NB4 (cell line): ENCODE measurements at places on chromosomes 6 and 20.

DNA sequence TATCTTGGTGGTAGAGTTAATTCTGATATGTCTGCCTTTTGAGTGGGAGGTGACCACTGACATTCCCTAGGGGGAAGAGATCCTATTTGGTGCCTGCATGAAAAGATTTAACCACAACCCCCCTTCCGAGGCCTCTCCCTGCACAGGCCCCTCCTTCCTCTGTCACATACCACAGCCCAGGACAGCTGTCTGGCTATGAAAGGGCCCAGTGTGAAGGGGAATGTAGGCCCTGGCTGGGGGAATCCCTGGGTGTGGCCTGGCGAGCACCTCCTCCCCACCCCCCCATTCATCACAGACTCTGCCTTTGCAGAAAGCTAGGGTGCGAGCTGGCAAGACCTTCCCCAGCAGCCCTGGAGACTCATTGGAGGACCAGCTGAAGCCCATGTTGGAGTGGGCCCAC is 27.4 kb upstream of the MAPRE1 start:
- peak; percentile 87 for DNase-seq

DNA sequence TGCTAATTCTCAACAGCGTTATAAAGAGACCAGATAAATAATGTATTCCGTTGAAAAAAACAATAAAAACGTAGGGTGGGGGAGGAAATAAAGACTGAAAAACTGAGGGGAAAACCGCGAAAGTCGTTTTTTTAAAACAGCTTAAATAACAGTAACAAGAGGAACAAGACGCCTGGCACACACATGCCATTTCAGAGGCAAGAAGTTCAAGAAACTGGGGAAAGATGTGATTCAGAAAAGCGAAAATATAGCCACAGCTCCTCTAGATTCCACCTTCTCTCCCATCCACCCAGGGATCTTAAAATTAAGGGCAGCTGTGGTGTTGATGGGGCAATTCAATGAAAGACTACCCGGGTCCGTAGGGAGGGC is 1.3 kb downstream of the EPB41L2 start:
- DNase-seq = peak; percentile 36

DNA sequence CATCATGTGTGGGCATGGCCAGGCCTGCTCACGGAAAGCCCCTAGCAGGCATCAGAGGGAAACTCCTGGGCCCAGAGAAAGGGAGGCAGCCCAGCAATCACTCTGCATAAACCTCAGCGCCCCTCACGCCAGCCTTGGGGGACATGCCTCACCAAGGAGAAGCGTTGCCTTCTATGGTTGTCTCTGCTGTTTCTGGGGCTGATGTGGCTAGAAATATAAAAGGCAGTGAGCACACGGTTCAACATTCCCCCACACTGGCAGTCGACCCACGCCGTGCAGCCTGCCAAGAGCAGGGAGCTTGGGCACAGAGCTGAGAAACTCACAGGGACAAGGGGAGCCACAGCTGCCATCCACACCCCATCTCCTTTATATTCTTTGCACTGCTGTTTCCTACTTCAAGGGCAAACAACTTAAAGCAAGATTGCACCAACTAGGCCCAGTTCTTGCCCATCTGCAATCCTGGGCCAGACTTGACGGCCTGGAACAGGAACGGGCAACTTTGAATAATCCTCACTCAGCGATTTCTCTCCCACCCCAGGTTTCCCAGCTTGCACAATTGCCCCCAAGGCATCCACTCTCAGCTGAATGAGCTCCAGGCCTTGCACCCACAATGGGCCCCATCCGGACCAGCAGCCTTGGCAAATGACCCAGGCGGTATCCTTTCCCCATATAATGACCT is 35.5 kb upstream of the FOXC1 start:
- no peak for DNase-seq

DNA sequence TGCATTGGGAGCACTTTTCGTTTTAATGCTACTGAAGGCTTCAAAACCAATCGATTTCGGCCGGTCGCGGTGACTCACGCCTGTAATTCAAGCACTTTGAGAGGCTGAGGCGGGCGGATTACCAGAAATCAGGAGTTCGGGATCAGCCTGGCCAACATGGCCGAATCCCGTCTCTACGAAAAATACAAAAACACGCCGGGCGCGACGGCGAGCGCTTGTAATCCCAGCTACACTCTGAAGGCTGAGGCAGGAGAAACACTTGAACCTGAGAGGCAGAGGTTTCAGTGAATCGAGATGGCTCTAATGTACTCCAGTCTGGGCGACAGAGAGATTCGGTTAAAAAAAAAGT is 58.4 kb downstream of the TRIM38 start:
- DNase-seq = peak; percentile 81

DNA sequence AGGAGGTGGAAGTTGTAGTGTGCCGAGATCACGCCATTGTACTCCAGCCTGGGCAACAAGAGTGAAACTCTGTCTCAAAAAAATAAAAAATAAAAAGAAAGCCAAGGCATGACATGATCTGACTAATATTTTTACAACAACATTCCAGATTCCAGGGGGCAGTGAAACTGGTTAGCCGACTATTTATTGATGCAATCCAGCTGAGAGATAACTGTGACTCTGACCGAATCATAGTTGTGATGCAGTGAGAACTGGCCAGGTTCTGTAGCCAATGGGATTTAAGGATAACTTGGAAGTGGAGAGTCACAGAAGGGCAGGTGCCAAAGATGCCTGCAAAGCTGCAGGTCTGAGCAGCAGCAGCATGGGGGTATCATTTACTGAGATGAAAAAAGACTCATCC is 82.9 kb upstream of the TSHZ2 start:
- no peak for DNase-seq

GRCh38 chr6:126388104-126388598 is 48.2 kb downstream of the CENPW start:
- no peak for DNase-seq

DNA sequence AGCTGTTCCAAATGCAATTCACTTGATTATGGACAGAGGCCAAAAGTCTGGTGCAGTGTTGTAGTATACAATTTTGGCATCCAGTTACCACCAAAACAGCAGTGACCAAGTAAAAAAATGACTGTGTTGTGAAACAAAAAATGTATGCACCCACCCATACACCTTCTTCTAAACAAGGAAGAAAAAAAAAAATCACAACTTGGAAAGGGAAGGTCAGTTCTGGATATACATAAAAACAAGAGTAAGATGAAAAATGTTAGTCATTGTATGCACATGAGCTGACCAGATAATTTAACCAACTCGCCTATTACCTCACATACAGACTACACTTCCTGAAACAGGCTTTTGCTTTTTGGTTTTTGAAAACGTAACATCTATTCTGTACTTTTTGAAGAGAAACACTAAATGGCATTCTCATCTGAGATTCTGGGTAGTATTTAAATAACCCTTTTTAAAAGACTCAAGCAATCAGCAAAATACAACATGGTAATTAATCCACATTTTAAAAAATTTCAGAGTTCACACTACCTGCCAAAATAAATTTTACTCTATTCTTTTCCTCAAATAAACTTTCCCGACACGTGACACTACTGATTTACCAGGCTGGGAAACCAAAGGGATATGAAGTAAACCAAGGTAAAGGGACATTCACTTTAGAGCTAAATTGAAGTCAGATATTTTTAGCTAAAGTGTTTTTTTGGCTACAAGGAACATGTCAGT is 141.6 kb upstream of the SHLD1 start:
- DNase-seq = peak; percentile 53

DNA sequence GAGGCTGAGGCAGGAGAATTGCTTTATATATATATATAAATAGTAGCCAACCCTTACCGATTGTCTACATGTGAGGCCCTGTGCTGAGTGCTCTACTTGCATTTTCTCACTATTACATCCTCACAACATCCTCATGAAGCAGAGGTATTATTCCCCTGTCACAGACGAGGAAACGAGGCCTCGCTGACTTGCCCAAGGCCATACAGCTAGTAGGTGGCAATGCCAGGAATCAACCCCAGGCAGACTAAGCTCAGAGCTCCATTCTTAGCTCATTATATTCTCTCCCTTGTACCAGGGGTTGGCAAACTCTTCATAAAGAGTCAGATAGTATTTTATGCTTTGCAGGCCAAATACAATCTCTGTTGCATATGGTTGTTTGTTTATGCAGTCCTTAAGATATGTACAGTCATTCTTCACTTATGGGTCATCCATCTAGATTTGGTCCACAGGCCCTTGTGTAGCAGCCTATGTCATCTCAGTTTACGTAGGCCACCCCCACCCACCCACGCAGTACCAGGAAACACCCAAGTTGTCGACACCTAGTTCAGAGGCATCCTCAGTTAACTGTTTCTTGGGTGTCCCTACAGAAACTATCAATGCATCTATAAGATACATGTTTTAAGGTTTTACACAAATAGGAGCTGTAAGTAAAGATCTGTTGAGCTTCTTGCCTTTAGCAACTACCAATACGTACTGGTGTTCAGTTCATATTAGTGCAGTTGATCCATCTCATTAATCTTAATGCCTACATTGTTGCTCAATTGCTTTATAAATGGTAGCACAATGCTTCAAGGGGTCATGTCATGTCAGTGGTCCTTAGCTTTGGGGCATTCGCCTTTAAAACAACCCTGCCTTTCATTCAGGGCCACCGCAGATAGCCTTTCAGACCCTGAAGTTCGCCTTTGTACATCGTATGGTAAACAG is 3.0 kb downstream of the CASS4 start:
- no peak for DNase-seq
